AG10803 (cell line): ENCODE measurements at places on chromosomes 12 and 14.
A peak's percentile ranks its signal among the peaks of the same experiment; 100 is the strongest.

- DNase-seq = no peak
Observed at GRCh38 chr12:62328296-62328921, 68.2 kb downstream of the USP15 start.

DNA sequence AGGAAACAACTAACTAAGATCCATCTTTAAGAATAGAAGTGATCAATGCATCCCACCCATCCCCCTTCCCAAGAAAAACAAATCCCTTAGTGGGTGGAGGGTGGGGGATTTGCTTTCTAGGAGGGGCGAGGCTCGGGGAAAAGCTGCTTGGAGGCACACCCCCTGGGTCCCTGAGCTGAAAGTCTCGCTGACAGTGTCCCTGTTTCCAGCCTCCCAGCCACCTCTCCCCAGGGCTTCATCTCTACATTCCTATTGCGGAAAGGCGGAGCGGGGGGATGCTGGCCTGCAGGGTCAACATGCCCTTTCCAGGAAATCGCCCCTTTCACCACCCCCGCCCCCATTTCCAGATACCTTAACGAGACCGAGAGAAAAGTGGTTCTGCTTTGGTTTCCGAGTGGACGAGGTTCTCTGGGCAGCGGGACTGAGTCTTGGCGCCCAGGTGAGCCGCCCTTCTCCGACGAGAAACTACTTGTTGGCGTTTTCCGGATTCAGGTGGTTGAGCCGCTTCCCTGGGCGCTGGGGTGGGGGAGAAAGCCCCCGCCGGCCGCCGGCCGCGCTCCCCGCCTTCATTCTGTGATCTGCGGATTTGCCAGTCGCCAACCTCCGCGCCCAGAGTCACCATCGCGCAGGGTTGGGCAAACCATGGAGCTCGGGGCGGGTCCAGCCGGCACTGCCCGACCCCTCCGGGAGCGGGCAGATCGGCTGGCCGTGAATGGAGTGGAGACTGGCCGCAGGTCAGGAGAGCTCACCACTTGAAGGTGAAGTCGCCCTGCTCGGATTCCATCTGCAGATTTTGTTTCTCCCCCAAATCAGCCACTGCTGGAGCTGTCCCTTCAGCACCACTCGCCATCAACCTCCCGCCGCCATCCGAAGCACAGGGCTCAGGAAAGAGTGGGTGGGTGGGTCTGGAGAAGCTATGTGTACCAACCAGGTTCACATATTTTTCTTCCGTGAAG, 505 bp downstream of the KCNC2 start:
- peak; percentile 10 for DNase-seq

DNA sequence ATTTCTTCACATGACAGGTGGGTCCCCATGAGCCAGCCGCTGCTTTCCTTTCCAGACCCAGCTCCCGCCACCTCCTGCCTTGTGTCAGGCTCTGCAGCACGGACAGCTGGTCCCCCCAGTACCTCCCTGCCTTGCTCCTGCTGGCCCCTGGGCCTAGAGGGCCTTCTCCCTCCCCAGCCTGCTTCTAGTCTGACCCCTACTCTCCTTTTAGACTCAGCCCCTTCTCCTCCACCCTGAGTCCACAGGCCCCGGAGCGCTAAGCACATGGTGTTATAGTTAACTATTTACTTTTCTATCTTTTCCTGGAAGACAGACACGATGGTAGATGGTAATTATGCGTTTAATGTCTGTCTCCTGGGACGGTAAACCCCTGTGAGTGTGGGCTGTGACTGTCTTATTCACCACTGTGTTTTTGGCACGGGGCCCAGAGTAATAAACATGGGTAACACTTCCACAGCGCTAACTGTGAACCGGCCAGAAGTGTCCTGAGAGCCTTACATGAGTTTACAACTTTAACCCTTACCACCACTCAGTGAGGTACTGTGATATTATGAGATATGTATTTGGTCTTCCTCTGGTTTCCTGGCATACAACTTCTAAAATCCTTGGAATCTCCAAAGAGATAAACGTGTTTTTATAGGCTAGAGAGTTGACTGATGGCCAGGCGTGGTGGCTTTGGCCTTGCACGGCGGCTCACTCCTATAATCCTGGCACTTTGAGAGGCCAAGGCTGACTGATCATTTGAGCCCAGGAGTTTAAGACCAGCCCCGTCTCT, 41.2 kb downstream of the DGLUCY start:
- DNase-seq = peak; percentile 58

- DNase-seq = peak; percentile 35
Observed at GRCh38 chr14:30988509-30988908, 36.9 kb upstream of the AP4S1 start.

- no peak for DNase-seq
Observed at GRCh38 chr14:53553221-53553620, 400.1 kb upstream of the DDHD1 start.

GRCh38 chr14:95037273-95037672, 120.1 kb downstream of the DICER1 start:
- no peak for DNase-seq

DNA sequence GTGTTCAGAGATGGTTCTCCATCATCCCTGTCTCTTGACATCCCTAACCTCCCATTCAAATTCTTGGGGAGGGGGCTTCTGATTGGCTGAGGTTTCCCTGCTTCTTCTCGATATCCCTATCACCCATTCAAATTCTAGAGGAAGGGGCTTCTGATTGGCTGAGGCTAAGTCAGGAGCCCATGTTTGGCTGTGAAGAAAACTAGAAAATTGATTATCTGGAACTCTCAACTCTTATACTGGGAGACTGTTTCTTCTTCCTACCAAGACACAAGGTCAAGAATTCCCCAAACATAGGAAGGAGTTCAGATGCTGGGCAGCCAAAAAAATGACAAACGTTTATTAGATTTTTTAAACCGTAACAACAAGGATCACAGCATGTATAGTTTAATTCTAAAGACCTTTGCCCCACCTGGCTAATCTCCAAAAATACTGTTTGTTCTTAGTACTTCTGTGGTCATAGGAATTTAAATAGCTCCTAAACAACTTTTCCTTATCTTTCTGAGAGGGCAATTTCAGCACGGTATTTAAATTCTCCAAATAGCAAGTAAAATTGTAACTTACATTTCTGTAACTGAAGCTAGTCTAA, 26.4 kb downstream of the SPIC start:
- DNase-seq = no peak

DNA sequence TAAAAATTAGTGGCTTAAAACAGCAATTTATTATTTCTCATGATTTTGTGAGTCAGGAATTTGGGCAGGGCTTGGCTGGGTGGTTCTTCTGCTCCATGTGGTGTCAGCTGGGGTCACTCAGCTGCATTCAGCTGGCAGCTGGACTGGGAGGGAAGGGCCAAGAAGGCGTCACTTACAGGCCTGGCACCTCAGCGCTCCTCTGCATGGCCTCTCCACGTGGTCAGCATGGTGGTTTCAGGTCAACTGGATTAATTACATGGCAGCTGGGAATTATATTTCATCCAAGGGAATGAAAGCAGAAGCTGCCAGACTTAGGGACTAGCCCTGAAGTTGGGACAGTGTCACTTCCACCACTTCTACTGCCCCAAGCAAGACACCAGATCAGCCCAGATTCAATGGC, 27.5 kb upstream of the IRF2BPL start:
- DNase-seq = no peak
